ENCODE measurements at places on chromosomes 6 and 20.

DNA sequence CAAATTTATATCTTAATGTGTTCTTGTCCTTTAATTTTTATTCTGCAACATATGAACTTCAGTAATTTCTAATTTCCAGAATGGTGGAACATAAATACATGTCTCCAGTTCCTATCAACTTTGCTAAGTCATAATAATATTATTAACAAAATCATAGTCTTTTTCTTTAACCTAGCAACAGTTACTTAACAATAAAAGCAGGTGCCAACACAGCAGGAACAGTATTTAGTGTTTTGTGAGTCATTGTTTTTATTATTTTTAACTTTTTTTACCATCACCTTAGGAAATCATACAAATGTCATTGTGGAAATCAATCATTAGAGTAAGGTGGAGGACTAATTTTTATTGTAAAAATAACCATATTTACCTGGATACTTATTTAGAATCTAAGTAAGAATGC is 133.5 kb downstream of the PLCB1 start:
- no peak for DNase-seq

DNA sequence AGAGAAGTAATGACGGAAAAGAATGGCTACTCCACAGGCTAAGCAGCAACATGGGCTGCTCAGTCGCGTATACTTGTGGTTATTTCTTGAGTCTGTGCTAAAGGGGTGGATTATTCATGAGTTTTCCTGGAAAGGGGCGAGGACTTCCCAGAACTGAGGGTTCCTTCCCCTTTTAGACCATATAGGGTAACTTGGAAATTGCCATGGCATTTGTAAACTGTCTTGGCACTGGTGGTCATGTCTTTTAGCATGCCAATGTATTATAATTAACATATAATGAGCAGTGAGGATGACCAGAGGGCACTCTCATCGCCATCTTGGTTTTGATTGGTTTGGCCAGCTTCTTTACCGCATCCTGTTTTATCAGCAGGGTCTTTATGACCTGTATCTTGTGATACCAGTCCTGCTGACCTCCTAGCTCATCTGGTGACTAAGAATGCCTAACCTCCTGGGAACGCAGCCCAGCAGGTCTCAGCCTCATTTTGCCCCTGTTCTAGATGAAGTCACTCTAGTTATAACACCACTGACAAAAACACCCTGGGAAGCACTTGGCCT is 11.4 kb downstream of the LBP start:
- DNase-seq: no peak

GRCh38 chr20:43961541-43962471 is 47.2 kb downstream of the TOX2 start:
- DNase-seq: no peak

DNA sequence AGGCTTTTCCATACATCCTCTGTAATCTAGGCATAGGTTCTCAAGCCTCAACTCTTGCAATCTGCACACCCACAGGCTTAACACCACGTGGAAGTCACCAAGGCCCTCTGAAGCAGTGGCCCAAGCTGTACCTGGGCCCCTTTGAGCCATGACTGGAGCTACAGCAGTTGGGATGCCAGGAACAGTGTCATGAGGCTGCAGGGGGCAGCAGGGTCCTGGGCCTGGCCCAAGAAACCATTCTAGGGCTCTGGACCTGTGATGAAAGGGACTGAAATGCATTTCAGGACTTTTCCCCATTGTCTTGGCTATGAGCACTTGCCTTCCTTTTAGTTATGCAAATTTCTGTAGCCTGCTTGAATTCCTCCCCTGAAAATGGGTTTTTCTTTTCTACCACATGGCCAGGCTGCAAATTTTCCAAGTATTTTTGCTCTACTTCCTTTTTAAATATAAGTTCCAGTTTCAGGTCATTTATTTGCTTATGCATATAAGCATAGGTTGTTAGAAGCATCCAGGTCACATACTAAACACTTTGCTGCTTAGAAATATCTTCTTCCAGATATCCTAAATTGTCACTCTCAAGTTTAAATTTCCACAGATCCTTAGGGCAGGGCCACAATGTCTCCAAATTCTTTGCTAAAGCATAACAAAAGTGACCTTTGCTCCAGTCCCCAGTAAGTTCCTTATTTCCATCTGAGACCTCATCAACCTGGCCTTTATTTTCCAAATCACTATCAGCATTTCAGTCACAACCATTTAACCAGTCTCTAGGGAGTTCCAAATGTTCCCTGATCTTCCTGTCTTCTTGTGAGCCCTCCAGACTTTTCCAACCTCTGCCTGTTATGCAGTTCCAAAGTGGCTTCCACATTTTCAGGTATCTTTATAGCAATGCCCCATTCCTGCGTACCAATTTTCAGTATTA is 48.6 kb upstream of the CD2AP start:
- DNase-seq: no peak

DNA sequence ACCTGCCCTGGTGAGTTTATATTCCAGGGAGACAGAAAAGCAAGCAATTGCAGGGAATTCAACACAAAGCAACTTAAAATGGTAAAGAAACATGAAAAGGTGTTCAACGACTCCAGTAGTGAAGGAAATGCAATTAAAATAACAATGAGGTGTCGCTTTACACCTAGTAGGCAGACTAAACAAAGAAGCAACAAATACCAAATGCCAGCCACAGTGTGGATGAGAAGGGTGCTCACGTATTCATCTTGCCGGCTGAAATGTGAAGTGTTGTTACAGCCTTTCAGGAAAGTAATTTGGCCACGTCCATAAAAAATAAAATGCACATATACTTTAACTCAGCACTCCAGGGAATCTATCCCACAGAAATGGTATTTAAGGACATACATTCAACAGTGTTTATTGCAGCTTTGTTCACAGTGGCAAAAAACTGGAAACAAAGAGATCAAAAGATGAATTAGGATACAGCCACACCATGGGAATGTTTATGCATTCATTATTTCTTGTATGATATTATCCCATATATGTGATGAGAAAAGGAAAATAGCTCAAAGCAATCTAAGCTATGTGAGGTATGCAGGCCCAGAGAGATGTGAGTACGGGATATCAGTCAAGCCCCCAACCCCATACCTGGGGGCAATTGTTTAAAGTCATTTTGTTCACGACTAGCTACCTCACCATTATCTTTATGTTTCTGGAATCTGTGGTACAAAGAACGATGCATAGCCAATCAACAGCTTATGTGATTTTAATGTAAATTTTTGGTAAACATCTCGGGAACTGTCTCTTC is 266.0 kb upstream of the SOX4 start:
- DNase-seq: no peak

Measured in prostate gland (tissue), 2 donors.